GM23248 (cell line): ENCODE measurements at places on chromosomes 13 and 19. TPM values are rescaled to one million over a fixed set of nuclear protein-coding genes. Genes with fewer than 3 reads are reported as not detected.

DLL3 gene
- 2.1 TPM in 1 of 2 replicates, not detected in the other for total RNA-seq

SLC35E1 gene
- 39.7 and 43.2 TPM in 2 replicates for total RNA-seq

GRCh38 chr19:709196-709964, 645 bp downstream of the PALM start:
- DNase-seq = no peak

KLK1 gene
- total RNA-seq = not detected in 2 replicates

DNA sequence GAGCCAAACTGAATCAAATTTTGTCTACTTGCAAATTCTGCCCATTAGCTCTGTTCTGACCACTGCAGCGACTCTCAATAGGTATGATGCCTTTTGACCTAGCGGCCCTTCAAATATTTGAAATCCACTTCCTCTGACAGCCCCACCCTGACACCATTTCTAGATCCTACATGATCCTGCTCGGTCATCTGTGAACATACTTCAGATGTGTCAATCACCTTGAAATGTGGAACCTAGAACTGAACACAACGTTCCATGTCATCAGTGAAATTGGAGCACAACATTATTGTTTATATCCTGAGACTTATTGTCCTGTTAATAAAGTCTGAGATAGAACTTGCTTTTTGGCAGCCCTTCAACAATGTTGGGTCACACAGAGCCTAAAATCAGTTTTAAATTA, 98.2 kb downstream of the UBL3 start:
- DNase-seq = no peak

- peak; percentile 39 for DNase-seq
These were observed 25.2 kb upstream of the ATP11A start for GRCh38 chr13:112664501-112665203.

DNA sequence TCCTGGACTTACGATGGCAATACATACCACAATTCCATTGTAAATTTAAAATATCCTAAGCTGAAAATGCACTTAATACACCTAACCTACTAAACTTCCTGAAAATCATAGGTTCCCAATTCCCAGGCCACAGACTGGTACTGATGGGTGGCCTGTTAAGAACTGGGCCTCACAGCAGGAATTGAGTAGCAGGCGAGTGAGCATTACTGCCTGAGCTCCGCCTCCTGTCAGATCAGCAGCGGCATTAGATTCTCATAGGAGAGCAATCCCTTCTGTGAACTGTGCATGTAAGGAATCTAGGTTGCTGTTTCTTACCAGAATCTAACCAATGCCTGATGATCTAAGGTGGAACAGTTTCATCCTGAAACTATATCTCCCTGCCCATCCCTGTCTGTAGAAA, 1670.2 kb upstream of the PCDH20 start:
- DNase-seq = no peak

ERICH6B gene
- not detected in 2 replicates for total RNA-seq

GRCh38 chr19:29812080-29812880, 489 bp downstream of the CCNE1 start:
- DNase-seq = peak; percentile 38

GRCh38 chr13:86976521-86977324, 694.4 kb upstream of the SLITRK5 start:
- peak; percentile 52 for DNase-seq

TMEM86B gene
- 0.63 and 2.4 TPM in 2 replicates for total RNA-seq

DNA sequence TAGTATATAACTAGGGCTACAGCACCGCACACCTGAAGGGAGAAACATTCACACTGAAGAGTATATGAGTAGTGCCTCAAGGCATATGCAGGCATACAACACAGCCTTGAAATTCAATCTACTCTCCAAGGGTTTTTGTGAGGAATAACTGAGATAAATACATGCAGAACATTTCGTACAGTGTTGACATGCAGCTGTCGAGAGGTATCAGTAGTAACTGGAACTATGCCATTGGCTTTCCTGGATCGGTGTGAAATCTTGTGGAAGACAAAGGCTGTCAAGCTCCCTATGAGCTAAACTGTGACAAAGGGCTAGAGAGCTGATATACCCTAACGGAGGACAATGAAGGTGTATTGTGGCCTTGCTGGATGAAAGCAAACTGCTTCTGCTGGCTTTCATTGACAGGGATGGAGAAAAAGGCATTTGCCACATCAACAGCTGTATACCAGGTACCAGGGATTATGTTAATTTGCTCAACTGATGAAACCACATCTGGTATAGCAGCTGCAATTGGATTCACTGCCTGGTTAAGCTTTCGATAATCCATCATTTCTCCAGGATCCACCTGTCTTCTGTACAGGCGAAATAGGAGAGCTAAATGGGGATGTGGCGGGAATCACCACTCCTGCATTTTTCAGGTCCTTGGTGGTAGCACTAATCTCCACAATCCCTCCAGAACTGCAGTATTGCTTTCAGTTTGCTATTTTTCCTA, 16.3 kb downstream of the MTRF1 start:
- DNase-seq = no peak

GRCh38 chr13:37195621-37196020, 90.2 kb upstream of the CSNK1A1L start:
- no peak for DNase-seq

GRCh38 chr13:85241060-85241459, 558.2 kb downstream of the SLITRK6 start:
- DNase-seq = no peak

DNA sequence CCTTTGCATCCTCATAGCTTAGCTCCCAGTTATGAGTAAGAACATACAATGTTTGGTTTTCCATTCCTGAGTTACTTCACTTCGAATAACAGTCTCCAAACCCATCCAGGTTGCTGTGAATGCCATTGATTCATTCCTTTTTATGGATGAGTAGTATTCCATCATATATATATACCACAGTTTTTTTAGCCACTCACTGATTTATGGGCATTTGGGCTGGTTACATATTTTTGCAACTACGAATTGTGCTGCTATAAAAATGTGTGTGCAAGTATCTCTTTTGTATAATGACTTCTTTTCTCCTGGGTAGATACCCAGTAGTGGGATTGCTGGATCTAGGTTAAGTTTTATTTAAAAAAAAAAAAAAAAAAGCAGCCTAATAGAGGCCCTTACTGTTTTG, 14.1 kb downstream of the TNFRSF19 start:
- no peak for DNase-seq

DNA sequence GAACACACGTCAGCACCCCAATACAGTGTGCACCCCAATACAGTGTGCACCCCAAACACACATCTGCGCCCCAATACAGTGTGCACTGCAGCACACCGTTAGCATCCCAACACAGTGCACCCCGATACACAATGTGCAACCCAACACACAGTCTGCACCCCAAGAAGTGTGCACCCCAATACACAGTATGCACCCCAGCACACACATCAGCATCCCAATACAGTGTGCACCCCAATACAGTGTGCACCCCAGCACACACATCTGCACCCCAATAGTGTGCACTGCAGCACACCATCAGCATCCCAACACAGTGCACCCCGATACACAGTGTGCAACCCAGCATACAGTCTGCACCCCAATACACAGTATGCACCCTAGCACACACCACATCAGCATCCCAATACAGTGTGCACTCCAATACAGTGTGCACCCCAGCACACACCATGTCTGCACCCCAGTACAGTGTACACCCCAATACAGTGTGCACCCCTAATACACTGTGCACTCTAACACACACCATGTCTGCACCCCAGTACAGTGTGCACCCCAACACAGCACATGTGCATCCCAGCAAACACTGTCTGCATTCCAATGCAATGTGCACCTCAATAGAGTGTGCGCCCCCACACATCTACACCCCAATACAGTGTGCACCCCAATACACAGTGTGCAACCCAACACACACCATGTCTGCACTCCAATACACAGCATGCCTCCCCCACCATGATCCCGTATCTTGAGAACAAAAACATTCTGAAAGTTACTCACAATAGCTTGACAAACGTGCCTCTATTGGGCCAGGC, 855 bp upstream of the CARS2 start:
- DNase-seq = no peak

- DNase-seq = peak; percentile 84
These were observed 465.3 kb downstream of the COG6 start for GRCh38 chr13:40120781-40121180.

GRCh38 chr19:40578442-40578908, 1.8 kb downstream of the SHKBP1 start:
- peak; percentile 28 for DNase-seq

ZFR2 gene
- not detected in 2 replicates for total RNA-seq

PCDH17 gene
- total RNA-seq = not detected in 2 replicates

GRCh38 chr13:99528547-99528946, 27.3 kb downstream of the TM9SF2 start:
- DNase-seq = no peak

DNA sequence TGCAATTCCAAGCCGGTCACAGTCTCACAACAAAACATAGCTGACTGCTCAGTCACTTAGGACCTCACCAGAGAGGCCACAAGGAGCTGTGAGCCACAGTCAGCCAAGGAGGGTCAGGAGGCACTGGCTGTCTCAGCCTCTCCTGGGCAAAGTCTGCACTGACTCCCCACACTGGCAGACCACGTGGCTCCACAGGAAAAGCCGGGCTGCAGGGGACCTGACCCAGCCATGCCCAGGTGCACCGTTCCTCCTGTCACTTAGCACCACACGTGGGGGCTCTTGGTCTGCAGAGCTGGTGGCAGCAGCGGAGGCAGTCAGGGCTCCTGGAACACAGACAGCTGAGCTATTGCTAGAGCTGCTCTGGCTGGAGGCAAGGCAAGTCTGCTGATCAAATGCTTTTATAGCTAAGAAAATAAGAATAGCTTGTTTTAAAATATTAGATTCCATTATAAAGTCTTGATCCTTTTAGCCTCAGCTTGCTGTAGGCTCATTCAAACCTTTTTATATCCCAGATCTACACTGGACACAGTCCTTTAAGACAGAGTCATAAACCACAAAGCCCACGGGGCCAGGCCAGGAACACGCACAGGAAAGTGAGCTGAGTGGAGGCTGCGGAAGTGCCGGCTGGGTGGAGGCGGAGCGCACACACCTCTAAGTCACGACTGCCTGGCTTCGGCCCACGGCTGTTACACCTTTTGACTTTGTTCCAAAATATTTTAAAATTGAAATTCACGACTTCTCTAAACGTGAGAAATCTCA, 744.1 kb downstream of the UQCRFS1 start:
- peak; percentile 89 for DNase-seq

DNA sequence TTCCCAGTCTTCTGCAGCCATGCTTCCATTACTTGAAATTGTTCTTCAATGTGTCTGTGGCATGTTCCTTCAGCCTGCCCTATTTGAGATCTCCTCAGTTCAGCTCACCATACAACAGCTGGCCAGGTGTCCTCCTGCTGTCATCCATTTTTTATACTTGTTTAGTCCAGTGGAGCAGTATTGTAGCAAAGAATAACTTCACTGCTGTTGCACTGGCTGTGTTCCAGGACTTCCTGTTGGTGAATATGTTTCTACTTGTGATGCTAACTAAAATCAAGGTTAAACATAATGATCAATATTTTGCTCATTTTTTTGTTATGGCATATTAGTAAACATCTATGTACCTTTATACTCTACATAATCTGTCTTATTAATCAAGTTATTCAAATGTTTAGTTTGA, 1394.1 kb downstream of the PCDH9 start:
- DNase-seq = no peak

RASIP1 gene
- total RNA-seq = not detected in 2 replicates

DNA sequence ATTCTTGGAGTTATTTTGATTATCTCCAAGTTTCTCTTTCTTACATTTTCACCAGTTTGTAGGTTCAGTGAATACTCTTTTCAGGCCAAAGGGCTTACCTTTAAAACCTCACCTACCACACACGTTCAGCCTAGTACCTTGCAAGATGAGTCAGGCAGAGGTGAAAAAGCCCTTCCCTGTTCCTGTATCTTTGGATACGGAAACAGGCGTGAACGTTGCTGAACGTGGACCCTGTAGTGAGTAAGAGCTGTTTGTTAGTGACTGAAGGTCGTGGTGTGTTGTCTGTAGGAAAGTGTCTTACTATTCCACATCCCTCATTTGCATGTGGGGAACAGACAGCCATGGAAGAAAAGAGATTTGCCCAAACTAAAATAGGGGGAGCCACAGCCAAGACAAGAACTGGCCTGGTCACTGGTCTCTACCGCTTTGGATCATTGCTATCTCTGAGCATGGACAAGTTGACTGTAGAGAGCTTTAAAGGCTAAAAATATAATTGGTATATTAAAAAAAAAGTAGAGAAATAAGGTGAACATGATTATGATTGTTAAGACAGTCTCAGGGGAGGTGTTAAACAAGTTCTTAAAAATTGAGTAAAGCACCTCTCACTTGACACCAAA, 3.5 kb downstream of the CEBPG start:
- no peak for DNase-seq

LGALS7B gene
- not detected in 2 replicates for total RNA-seq

DNA sequence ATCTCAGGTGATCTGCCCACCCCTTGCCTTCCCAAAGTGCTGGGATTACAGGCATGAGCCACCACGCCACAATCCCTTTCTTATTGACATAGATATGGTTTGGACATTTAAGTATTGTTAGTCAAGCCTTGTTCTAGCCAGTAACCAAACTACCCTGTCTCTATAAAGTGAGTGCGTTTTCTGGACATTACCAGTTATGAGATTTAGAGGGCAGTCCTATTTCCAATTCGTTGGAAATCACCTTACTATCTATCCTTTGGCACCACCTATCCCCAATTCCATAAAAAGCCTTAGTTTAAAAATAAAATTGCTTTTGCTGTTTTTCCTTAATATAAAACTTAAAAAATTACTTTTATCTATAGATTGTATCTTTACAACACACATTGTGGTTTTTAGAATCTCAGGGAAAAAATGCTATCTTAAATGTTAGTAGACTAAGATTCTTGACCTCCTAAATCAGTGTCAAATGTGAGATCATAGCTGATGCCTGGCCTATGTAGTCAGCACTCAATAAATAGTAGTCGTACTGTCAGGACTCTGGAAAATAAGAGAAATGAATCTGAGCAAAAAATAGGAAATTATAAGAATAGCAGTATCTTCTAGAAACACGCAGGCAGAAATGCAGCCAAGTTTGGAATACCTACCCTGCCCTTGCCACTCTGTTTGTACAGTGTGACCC, 57.0 kb downstream of the NUFIP1 start:
- peak; percentile 49 for DNase-seq

GRCh38 chr13:66657165-66657881, 572.8 kb downstream of the PCDH9 start:
- DNase-seq = peak; percentile 22

ZNF780B gene
- total RNA-seq = 5.1 and 12.0 TPM in 2 replicates

GRCh38 chr19:45121827-45122345, 28.9 kb downstream of the PPP1R37 start:
- no peak for DNase-seq

GRCh38 chr13:73702419-73703071, 431.7 kb downstream of the KLF12 start:
- DNase-seq = no peak

OR7A5 gene
- not detected in 2 replicates for total RNA-seq

DNA sequence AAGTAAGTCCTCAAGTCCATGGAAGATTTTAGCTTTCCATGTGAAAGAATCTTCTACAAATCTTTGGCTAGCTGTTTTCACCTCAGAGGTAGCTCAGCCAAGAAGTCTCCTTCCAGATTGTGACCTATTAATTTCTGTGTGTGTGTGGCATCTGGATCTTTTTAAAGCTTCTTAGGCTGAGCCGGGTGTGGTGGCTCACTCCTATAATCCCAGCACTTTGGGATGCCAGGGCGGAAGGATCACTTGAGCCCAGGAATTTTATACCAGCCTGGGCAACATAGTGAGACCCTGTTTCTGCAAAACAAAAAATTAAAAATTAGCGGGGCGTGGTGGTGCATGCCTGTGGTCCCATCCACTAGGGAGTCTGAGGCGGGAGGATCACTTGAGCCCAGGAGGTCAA, 13.4 kb upstream of the SLC44A2 start:
- DNase-seq = no peak

GRCh38 chr19:42422901-42423461, 4.2 kb downstream of the LIPE start:
- DNase-seq = no peak

IZUMO2 gene
- not detected in 2 replicates for total RNA-seq

- DNase-seq = peak; percentile 21
These were observed 13.9 kb downstream of the SLITRK5 start for GRCh38 chr13:87684850-87685742.
